ENCODE measurements at places on chromosomes 2 and 18. TPM values are rescaled to one million over a fixed set of nuclear protein-coding genes. Genes with fewer than 3 reads are reported as not detected.

The HOXD10 gene
- not detected for total RNA-seq

DNA sequence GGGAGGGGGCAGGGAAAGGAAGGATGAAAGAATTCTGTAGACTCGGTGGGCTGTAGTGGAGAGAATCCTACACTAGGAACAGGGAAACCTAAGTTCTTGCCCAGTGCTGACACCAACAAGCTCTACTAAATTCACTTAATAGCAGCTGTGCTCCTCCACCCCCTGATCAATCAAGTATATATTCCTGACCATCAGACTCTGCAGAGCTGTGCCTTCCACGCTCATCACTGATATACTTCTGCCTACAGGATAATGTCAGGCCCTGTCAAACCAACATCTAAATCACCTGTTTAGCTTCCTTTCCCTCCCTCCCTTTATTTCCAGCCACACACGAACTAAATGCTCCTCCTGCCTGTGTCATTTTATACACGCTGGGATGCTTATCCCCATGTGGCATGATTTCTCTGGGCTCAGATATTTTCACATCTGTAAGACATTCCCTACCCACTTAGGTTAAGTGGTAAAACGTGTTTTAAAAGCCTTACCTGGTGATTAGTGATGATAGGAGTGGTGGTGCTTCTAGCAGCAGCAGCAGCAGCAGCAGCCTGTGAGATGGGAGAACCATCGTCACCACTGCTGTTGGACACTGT, 301.9 kb downstream of the LRRTM1 start:
- no peak for DNase-seq

The CNGA3 gene
- not detected for total RNA-seq

GRCh38 chr2:201984800-201985525, 48.7 kb upstream of the FZD7 start:
- no peak for DNase-seq

DNA sequence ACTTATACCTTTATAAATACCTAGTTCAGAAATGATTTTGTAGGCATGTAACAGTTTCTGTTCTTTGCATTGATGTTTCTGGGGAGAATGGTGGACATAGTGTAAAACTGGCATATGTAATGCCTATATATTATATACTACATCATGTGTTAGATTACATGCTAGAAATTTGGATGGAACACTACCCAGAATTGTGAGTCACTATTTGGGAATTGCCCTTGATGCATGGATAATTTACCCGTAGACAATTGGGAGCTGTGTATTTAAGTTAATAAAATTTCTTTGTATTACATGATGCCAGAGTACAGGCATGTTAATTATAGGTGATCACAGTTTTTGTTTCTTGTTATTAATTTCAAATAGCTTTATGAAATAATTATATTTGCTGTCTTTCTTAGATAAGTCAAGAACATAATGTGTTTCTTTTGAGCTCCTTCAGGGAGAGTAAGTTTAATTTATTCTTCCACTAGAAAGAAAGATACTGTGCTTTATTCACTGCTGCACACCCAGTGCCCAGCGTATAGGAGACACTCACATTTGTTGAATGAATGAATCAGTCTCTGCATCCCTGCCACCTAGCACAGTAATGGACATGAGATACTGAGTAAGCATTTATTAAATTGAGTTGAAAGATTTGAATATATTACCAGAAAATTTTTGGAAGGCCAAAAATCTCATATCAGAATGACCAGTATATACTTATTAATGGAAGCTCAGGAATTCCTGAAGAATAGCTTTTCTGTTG, 16.9 kb downstream of the ACSL3 start:
- DNase-seq, result no peak

GRCh38 chr2:223760838-223761502, 76.4 kb downstream of the AP1S3 start:
- DNase-seq, result peak; percentile 83

DNA sequence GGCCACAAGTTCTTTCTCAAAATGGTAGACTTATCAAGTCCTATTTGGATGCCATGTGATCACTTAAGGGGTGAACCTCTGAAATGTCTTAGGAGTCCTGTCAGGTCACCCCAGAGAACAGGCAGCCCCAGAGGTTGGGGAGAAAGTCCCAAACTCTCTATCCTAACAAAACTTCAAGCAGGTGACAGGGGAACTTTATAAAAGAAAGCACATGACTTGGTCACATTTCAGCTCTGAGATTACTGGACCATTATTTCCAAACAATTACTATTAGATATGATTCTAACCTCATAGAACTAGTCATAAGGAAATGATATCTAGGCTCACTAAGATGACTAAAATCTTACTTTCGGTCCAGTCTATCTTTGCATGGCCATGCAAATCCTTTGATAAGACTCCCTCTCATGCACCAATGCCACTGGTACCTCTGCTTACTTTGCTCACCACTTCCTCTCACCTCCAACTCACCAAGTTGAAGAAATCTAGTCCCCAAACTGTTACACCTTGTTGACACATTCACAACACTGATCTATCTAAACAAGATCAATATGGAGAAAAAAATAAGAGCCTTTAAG, 107.0 kb downstream of the GALNT14 start:
- DNase-seq, result no peak

DNA sequence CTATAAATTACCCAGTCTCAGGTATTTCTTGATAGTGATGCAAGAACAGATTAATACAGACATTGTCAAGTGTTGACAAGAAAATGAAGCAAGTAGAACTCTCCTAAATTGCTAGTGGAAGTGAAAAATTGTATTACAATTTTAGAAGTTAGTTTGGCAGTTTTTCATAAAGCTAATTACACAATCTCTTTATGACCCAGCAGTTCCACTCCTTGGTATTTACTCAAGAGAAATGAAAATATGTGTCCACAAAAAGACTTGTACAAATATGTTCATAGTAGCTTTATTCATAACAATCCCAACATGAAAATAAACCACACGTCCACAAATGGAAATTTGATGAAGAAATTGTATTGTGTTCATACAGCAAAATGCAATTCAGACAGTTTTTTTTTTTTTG, 49.4 kb downstream of the PDE1A start:
- DNase-seq, result no peak

The SMYD1 gene
- not detected for total RNA-seq

The HOXD8 gene
- not detected for total RNA-seq

GRCh38 chr2:42048299-42049220, 739 bp downstream of the PKDCC start:
- DNase-seq, result peak; percentile 29

GRCh38 chr2:182854375-182855105, 11.9 kb downstream of the FRZB start:
- no peak for DNase-seq

The TUBA4B gene
- total RNA-seq, result not detected

The PLGLB2 gene
- 1.7 TPM for total RNA-seq

GRCh38 chr2:48247206-48247605, 282.7 kb upstream of the STON1 start:
- DNase-seq, result no peak

DNA sequence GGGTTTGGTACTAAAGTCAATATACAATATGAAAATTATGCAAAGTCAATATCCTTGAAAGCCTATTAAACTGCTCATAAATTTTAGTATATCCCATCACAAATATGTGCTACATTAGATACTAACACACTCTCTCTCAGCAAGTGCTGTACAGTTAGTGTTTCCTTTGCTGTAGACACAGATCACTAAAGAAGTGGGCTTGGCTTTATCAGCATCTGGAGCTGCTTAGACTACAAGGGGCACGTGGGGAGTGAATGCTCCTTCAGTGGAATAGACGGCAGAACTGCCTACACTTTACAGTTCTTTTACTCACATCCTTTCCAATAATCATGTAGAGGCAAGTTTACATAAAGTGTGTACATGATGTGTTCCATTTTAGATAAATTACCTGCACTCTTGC, 26.0 kb upstream of the EFEMP1 start:
- DNase-seq, result no peak

DNA sequence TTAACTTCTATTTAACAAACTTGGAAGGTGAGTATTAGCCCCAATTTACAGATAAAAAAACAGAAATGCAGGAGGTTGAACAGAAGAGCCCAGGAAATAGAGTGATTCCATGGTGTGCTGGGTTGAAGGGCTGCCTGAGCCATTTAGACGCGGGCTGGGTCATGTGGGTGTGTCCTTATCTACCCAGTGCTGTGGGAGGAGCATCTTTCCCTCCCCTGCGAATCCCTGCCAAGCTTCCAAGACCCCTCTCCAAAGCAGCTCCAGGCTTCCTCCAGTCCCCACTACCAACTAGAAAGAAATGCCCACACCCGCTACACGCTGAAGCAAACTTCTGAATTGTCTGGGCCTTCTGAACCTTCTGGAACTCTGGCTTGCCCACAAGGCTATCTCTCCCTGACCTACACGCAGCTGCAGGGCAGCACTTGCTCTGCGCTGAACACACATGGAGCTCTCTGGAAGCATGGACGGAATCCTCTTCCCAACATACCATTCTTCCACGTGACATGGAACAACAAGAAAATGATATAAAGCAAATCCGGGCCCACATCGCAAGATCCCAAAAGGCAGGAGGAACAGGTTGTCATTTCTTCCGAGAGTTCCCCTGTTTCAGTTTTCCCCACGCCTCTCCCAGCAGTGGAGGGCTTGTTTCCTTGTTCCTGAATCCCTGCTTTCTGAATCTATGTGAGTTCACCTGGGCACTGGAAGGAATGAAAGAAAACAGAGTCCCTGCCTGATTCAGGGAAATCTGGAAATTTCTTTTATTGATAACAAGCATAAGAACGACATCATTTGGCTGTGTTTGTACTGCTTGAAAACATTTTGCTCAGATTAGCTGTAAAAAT, 562.7 kb upstream of the ID2 start:
- peak; percentile 10 for DNase-seq

DNA sequence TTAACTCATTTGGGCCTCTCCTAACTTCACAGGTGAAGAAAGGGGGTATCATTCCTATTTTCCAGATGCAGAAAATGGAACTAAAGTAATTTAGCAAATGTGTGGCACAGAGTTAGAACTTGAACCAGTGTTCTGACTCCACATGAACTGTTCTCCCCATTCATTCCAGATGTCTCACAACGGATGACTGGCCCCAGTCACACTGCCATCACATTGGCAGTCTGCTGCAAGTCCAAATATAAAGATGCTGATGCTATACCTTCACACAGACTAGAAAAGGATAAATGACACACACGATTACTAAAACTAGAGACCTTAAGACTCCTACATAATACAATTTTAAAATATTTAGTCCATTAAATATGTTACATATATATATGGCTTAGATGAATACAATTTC, 195.7 kb downstream of the NBAS start:
- no peak for DNase-seq

The DSEL gene
- total RNA-seq, result 28.0 TPM

DNA sequence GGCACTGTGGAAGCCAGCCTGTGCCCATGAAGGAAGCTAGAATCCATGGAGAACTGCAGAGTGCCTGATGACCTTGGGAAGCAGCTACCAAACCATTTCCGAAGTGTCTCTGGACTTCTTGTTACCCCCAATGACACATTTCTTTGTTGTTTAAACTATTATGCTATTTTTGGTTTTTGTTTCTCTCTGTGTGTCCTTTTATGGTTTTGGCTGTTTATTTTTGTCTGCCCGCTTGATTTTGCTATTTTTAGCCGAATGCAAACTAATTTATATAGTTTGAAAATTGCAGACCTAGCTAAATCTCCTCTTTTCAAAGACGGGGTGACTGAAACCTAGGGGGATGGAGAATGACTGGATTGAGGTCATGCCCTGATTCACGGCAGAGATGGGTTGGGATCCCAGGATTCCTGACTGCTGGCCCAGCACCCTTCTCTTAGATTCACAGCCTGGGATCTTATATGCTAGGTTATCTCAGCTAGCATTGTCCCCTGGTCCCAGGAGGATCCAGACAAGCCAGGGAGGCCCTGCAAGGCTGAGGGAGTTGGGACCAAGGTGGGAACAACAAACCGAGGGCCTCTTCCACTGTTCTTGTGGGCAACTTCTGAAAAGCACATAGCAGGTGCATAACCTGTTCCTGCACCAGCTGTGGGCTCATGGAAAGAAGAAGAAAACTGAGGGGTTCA, 116.3 kb upstream of the HAAO start:
- DNase-seq, result no peak

All from Calu3 (cell line).